Psoas muscle (tissue), 8 donors: ENCODE measurements at places on chromosomes 7 and 10. TPM values are rescaled to one million over a fixed set of nuclear protein-coding genes. Genes with fewer than 3 reads are reported as not detected.

Gene TBC1D12
- 1.5 TPM for polyA plus RNA-seq

Gene ACHE
- polyA plus RNA-seq, result 23.8 TPM

Gene NEUROD6
- not detected for polyA plus RNA-seq

Gene CTAGE4
- polyA plus RNA-seq, result 0.03 TPM

Gene PAX4
- polyA plus RNA-seq, result not detected

DNA sequence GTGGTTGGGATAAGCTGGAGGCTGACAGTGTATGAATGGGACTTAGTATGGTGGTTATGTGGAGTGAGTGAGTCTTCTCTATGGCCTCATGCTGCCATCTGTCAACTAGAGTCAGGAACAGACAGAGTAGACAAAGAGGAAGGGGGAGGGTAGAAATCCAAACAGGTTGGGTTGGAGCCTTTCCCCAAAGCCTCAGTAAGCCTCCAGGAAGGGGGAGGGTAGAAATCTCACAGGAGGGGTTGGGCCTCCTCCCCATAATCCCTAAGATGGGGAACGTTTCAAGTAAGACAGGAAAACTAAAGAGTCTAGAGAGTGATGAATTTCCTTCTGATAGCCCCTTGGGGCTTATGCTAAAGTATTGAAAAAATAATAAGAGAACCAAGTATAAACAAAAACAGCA is 2.0 kb upstream of the AKR1B15 start:
- no peak for DNase-seq

DNA sequence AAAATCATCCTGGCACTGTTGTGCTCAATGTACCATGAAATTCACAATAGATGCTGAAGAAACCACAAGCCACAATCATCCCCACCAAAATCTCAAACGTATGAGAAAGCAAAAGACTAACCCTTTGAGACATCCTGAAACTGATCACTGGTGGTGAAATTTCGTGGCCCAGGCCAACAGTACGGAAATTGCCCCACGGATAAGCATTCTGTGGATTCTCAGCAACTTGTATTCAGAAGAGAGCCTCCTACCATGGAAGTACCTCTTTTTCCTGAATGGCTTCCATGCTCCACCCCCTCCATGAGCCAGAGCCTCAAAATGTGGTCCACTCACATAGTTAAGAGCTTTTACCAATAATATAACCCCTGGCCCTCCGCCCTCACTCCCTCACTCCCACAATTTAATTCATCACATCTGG is 163.9 kb upstream of the AUTS2 start:
- DNase-seq, result no peak

GRCh38 chr10:118171861-118172260 is 125.1 kb upstream of the RAB11FIP2 start:
- no peak for DNase-seq

Gene MEOX2
- 3.7 TPM for polyA plus RNA-seq

DNA sequence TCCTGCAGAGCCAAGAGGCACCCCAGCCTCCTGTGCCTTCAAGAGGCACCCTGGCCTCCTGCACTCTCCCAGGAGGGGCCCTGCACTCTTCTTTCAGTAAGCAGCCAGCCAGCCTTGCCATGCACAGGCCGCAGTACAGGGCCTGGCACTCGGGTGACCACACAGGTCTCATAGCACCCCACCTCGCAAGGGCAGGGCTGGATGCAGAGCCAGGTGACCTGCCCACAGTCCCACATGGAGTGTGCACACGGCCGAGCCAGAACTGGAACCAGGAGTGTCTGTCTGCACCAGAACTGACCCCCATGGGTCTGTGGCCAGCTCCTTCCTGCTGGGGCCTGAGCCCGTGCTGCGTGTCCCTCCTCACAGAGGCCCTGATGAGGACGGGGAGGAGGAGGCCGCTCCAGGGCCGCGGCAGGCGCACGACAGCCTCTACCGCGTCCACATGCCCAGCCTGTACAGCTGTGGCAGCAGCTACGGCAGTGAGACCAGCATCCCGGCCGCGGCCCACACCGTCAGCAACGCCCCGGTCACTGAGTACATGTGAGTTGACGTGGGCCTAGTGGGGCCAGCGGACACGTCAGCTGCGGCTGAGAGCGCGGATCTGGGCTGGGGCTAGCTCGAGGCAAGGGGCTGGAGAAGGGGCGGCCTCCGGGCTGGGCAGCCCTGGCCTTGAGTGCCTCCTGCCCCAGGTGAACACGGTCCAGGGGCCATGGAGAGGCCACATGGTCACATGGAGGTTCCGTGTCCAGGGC is 26.3 kb downstream of the TTYH3 start:
- DNase-seq, result no peak

Gene PALS2
- polyA plus RNA-seq, result 6.4 TPM

Gene CC2D2B
- polyA plus RNA-seq, result 0.15 TPM

DNA sequence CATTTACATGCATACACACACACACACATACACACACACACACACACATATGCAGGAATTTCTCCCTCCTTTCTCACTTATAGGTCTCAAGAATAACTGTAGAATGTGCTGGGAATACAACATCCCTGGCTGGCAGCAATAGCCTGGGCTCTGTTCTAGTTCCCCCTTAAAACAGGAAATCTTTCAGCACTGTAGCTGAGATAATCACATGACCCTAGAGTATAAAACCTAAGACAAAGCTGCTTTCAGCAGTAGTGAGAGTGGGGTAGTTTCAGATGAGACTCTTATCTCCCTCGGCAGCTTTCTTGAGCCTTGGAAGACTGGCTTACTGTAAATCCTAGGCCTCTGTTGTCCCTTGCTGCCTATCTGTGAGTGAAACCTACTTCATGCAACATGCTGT is 137.4 kb upstream of the AKR1E2 start:
- no peak for DNase-seq

- no peak for DNase-seq
These were observed 10.3 kb upstream of the RARRES2 start for GRCh38 chr7:150351587-150352194.

DNA sequence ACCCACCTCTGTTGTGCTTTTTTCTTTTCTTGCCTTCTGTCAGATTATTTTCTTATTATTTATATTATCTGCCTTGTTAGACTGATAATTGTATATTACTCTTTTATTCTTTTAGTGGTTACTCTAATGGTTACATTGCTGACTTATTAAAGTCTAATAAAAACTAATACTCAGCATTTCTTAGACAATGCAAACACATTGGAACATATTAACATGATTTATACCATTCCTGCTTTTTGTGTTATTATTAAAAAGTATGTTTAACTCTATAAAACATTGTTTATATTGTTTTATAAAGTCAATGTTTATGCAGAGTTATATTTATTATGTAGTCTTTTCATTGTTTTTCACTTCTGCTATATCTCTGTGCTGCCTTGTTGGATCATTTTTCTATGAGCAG is 68.0 kb upstream of the CACNA2D1 start:
- no peak for DNase-seq
